ENCODE measurements at places on chromosomes 11 and 22.

DNA sequence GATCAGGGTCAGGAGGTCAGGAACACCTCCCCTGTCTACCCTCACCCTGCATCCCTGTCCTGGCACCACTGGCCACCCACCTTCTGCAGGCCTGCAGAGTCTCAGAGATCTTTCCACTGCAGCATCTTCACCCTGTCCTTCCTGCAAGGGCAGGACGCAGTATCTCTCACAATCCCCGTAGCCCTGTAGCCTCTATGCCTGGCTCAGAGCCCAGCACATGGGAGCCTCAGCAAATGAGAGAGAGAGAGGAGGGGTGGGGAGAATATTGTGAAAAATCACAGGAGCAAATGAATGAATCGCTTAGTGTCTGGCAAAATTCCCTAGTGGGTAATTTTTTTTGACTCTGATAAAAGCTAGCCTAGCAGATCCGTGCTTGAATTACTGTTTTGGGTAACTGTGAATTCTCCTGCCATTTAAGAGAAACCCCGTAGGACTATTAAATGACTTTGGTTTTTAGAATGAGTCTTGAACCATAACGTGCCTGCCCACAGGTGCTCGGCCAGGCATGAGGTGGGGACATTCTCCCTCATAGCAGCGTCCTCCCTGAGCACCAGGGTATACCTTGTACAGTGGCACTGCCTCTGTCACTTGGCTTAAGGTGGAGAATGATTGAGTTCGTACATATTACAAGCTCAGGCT lies 91.5 kb downstream of the MORC2 start:
- no peak for DNase-seq

- no peak for DNase-seq
Measured at GRCh38 chr11:99188221-99188620, 167.5 kb downstream of the CNTN5 start.

DNA sequence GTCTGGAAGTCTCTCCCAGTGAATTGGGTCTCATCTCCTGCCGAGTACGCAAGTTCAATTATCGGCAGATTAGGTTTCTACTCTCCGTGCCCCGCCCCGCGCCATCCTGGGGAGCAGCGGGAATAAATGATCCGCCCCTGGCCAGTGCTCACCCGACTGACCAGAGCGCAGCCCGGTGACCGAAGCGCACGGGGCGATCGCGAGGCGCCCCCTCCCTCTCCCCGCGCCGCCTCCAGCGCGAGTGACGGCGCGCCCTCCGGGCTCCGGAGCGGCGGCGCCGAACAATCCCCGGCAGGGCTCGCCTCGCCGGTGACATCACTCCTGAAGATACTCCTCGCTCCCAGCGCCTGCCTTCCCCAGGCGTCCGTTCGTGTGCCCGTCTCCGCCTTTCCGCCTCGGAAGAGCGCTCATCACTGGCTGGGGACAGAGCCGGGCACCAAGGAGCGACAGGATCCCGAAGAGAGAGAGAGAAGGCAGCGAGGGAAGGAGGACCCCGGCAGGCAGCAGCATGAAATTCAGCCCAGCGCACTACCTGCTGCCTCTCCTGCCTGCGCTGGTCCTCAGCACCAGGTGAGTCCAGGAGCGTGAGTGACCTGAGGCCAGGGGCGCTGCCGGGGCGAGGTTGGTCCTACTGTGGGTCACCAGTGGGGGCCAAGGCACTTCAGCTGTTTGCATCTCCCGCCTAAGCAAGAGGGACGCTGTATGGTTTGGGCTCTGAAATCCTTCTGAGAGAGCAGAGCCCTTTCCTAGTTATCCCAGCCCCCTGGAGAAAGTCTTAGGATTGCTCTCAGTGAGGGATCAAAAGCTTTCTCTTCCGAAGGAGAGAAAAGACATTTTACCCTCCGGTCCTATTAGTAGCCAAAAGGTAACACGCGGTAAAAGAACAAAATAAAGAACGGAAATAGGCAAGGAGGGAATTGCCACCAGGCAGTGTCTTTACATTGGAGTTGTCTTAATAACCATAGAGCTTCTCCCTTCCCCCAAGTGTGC lies at the start of gene LUZP2:
TSS of gene LUZP2 (plus strand) at position 318 of the 990 bp plus-strand sequence.
- DNase-seq, result no peak

DNA sequence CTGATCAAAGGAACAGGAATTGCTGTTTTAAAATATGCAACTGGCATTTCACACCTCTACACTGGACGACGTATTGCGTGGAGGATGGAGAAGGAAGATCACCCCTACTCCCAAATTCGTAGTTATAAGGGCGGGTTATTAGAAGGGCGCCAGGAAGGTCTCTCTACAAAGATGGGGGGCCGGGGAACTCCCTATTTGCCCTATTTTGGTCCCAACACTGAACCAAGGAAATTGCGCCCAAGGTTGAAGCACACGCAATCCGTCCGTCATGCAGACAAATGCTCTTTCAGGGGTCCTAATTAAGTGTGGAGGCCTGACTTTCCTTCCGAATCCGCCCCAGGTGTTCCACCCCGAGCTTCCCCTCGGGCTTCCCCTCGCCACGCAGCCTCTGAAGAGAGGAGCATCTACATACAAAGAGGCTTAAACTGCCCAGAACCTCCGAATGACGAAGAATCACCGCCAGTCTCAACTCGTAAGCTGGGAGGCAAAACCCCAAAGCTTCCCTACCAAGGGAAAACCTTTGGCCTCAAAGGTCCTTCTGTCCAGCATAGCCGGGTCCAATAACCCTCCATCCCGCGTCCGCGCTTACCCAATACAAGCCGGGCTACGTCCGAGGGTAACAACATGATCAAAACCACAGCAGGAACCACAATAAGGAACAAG lies 396 bp downstream of the NPAT start:
- DNase-seq, result no peak

GRCh38 chr11:60915248-60915914 lies 1.4 kb downstream of the TMEM109 start:
- peak; percentile 66 for DNase-seq

DNA sequence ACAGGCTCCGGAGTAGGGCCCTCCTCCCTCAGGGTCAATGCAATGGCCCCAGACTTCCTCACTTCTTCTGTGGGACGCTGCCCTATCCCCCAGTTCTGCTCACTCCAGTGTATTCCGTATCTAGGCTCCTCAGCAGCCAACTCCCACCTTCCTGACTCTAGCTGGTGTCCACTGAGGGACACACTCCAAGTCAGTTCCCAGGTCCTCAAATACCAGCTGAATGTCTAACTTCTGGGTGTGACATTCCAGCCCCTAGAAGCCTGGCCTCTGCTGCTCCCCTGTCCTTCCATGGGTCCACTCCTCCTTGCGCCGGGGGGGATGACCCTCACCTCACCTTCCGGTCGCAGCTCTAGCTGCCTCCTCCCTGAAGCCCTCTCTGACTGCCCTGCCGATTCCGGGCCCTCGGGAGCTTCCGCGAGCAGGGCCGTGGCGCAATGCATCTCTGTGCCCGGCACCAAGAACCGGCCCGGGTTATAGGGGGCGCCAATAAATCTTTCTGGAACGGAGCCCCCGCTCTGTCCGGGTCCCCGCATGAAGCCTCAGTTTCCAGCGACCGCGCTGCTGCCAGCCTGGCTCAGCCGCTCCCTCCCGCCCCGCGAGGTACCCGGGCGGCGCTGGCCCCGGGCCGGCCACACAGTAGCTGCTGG lies 15.4 kb downstream of the BAD start:
- DNase-seq, result peak; percentile 35

GRCh38 chr11:68690671-68691401 lies 6.5 kb downstream of the GAL start:
- peak; percentile 15 for DNase-seq

DNA sequence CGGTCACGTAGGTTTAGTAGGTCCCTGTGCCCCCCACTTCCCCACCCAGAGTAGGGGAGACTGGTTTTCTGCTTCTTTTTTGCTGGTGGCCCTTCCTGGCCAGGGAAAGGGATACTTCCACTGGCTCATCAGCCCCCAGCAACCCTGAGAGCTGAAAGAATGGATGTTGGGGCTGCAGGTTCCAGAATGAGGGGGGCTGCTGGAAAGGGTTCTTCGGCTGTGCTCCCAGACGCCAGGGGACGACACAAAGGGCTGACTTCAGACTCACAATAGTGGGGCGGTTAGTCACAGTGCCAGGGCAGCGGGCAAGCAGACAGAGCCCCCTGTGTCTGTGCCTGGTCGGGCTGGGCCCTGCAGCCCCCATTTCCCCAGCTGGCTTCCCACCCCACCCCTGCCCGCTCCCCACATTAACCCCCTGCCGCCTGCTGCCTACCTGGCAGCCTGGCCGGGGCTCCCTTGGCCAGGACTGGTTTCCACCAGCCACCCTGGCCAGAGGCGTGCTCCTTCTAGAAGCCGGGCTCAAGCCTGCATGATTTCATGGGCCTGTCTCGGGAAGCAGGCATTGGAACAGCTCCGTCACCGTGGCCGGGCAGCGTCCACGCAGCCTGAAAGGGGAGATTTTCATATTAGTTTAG lies 79.1 kb upstream of the WNT7B start:
- DNase-seq, result no peak

GRCh38 chr22:37309211-37310074 lies 27.1 kb downstream of the CYTH4 start:
- DNase-seq, result peak; percentile 55

DNA sequence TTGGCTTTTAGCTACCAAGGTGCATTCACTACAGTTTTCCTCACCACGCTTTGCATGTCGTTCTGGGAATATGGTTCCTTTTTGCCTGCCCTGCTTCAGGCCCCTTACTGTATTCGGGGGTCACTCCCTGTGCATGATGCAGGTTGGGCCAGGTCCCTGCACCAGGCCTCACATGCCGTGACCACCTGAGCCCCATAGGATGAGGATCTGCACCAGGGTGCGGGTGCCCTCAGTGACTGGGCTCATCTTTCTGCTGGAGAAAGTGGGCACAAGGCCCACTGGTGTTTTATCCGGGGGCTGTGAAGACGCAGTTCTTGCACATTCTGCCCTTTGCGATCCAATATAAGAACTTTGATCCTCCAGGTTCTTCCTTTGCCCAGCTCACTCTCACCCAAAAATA lies 45.7 kb upstream of the CABP7 start:
- no peak for DNase-seq

DNA sequence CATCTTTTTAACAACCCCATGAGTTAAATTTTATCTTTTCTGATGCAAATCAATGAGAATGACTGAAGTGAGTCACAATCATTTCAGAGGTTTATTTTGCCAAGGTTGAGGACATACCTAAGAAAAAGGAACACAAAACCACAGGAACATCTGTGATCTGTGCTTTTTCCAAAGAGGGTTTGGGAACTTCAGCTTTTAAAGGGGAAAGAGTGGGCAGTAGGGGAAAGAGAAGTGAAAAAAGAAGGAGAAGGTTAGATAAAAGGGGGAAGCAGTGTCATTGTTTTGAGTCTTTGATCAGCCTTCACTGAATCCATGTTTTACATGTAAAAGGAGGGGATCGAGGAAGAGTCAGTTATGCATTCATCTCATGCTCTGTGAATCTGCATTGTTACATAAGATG lies 45.3 kb upstream of the SPON1 start:
- DNase-seq, result no peak

DNA sequence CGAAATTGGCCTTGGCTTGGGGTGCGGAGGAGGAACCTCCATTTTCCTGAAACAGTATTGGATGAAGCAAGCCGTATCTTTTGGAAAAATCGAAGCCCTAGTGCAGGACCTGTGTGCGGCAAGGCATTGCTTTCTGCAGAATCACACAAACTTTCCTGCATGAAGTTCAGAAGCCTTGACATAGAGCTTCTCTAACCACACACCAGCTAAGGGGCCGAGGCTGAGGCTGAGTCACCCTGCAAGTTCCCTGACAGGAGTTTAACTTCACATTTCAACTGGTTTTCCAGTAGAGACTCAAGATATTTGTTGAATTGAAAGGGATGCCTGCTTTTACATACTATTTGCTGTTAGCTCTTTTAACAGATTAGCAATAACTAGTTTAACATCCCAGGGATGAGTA lies 67.8 kb downstream of the TCF20 start:
- DNase-seq, result no peak

GRCh38 chr11:78365381-78365792 lies 52.2 kb downstream of the GAB2 start:
- no peak for DNase-seq

- DNase-seq, result no peak
Measured at GRCh38 chr11:119025978-119026766, 4.5 kb downstream of the SLC37A4 start.

DNA sequence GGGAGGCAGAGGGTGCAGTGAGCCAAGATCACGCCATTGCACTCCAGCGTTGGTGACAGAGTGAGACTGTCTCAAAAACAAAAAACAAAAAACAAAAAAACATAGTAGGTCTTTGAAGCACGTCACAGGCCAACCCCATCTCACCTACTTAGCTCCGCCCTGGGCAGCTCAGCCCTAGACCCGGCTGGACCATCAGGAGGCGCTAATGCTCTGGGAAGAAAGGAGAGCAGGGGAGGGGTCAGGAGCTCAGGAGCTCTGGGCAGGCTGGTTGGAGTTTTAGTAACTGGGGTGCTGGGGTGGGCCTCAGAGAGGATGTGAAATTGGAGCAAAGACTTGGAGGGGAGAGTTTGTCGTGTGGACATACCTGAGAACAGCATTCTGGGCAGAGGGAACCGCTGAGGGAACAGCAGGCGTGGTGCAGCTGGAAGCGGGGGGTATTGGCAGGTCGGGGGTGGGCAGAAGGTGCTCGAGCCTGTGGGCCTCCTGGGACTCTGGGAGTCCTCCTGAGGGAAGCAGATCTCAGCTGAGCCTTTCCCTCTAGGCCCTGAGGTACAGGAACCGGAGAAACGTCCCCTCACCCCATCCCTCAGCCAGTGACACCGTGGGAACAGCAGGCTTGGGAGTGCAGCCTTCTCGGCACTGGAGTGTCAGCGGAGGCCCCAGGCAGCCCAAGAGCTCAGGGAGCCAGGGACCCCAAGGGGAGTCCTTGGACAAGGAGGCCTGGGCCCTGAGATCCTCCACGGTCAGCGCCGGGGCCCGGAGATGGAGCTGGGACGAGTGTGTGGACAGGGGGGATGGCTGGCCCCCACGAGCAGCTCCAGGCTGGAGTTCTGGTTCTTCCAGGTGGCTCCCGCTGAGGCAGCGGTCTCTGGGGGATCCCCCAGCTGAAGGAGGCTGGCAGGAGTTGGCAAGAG lies 2.2 kb upstream of the RPS6KA4 start:
- no peak for DNase-seq

DNA sequence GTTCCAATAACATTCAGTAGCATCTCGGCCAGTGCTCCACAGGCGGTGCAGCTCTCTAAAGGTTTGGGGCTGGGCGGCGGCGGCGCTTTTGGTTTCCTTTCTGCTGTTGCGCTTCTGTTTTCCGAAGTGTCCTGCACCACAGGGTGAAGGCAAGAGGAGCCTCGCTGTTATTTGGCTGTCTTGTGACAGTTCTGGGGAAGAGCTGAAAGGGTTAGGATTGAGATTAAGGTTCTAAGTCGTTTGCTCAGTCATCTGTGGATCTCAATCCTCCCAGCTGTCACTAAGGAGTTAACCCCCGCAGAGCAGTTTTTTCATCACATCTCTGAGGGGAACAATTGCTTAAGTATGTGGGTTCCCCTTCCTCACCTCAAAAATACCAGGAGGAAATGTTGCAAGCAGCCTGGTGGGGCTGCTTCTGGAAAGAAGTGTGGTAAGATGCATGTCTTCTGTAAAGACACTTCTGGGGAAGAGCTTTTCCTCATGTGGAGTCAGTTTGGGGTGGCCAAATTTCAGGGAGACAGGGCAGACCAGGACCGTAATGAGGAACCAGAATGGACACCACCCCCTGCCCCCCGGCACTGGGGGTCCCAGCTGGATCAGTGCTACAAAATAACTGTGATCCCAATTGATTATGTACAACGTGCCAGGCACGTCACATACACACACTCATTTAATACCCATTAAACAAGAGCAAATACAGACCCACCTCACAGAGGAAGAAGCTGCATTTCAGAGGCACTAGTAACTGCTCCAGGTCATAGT lies 14.2 kb downstream of the TMEM121B start:
- DNase-seq, result no peak

GRCh38 chr11:92362989-92363388 lies 138.4 kb downstream of the FAT3 start:
- DNase-seq, result no peak

GRCh38 chr11:47183969-47184368 lies 2.3 kb downstream of the PACSIN3 start:
- DNase-seq, result no peak

All from thymus (tissue), 14 donors.